ENCODE measurements at places on chromosomes 6 and 20.

- DNase-seq: no peak
Measured at GRCh38 chr6:20692023-20692422, 157.8 kb downstream of the CDKAL1 start.

DNA sequence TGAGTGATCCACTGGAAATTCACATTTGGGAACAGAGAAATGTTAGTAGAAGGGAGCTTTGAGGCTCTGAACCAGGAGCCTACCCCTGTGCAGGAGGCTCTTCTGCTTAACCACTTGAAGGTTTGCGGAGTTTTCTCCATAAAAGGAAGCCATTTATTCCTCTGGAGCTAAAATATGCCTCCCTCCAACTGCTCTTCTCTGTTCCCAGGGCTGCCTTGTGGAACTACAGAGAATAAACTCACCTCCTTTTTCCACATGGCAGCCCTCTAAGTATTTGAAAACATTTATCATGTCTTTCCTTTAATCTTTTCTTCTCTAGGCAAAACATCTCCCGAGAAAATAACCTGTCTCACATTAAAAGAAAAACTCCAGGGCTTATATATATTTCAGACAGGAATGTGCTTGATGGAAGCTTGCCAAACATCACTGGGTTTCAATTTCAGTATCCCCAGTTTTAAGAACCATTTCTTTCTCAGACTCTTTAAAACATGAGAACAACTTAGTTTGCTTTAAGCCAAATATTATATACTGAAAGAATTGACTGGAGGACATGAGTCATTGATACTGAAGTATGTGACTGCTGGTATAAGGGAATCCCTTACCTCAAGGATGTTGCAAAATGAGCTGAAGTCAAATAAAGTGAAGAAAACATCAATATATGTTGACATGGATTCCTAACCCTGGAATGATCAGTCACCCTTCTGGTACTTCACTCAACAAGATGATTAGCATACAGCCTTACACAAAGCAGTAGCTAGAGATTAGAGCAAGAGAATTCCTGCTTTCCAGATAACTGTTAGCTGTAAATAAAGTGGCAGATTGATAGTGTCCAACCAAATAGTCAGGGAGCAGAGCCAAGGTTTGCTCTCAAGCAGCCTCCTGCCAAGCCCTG is 74.0 kb downstream of the ZBTB2 start:
- DNase-seq: no peak

DNA sequence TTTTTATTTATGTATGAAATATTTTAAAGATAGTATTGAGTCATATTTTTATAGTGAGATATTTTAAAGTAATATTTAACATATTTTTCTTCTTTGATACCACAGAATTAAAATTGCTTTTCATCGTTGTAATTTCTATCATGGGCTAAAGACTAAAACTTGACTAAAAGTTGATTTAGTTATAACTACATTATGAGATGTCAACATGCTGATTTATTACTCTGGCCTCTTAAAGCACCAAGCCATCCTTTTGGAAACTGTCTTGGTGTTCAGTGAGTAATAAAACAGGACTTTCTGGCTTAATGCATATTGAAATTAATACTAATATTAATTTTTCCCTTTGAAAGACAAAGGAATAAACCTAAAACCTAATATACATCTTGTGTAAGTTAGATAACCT is 95.2 kb upstream of the ADGRF4 start:
- no peak for DNase-seq

DNA sequence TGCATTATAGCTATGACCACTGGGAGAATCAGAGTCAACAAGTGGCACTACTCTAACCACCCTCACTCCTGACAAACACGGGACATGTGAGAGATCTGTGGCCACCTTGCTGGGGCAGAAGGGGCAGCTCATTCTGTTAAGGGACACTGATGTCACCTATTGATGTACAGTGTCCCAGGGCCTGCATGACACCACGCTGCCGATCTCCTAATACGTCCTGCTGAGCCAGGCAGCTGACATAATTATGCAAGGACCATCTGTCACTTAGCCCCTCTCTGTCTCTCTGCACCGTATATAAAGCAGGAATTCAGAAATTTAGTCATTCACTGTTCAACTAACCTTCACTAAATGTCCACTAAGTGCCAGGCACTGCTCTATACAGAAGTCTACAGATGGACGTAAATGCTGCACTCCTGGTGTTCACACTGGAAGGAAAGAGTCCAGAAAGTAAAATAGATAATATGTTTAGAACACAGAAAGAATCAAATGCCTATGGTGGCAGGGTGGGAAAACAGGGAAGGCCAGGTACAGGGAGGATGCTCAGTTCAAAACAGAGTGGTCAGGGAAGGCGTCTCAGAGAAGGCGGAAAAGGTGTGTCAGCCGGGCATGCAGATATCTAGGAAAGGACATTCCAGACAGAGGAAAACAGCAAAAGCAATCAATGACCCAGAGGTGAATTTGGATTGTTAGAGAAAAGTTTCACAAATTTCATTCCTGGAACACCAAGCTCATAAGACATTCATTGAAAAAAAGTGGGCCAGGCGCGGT is 173.8 kb downstream of the ZNF217 start:
- no peak for DNase-seq

GRCh38 chr20:15107931-15108330 is 770.5 kb upstream of the FLRT3 start:
- no peak for DNase-seq

DNA sequence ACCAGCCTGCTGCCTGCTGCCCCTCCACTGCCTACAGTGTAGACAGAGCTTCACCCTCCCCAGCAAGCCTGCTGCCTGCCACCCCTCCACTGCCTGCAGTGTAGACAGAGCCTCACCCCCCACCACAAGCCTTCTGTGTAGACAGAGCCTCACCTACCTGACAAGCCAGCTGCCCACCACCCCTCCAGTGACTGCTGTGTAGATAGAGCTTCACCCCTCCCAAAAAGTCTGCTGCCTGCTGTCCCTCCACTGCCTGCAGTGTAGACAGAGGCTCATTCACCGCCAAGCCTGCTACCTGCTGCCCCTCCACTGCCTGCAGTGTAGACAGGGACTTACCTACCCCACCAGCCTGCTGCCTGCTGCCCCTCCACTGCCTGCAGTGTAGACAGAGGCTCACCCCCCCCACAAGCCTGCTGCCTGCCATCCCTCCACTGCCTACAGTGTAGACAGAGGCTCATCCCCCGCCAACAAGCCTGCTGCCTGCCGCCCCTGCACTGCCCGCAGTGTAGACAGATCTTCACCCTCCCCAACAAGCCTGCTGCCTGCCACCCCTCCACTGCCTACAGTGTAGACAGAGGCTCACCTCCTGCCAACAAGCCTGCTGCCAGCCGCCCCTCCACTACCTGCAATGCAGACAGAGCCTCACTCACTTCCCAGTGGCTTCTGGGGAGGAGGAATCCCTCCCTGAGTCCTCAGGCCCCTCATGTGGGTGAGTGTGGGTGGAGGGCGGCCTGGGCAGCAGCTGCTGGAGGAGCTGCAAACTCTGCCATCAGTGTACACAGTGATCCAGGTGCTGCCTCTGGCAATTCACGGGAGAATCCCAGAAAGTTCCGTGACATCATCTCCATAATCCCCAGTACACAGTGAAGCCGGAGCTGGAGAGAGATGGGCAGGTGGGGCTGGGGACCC is 140.9 kb downstream of the DLL1 start:
- DNase-seq: no peak

DNA sequence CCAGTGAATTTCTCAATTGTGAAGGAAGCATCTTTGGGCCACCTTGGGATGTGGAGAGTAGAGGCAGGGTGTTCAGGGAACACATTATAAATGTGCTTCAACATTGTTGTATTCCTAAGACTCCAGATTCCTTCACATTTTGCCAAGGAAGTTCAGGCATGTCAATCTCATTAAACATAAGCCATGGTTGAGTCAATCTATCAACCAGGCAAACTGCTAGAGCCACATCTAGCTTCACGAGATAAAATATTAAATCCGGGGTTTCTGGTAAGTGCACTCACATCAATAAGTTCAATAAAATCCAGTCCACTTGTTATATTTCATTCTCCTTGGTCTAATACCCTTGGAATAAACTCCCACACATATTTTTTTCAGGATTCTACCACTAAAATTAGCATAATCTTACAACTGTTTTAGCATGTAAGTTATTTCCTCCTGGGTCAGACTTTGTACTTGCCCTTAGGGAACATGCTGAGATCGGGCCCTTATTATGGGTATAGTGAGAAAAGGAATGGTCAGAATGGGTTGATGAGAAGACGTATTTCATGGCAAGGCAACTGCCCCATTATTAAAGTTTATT is 93.6 kb downstream of the ADTRP start:
- DNase-seq: no peak

GRCh38 chr6:112218563-112218962 is 35.8 kb downstream of the LAMA4 start:
- DNase-seq: no peak
